ENCODE measurements at places on chromosomes 1 and 21.

GRCh38 chr21:35652872-35653271, 407.5 kb downstream of the SETD4 start:
- no peak for DNase-seq

- no peak for DNase-seq
Measured at GRCh38 chr1:165629151-165629550, 1.9 kb upstream of the MGST3 start.

GRCh38 chr21:37970548-37970947, 54.3 kb upstream of the KCNJ6 start:
- no peak for DNase-seq

DNA sequence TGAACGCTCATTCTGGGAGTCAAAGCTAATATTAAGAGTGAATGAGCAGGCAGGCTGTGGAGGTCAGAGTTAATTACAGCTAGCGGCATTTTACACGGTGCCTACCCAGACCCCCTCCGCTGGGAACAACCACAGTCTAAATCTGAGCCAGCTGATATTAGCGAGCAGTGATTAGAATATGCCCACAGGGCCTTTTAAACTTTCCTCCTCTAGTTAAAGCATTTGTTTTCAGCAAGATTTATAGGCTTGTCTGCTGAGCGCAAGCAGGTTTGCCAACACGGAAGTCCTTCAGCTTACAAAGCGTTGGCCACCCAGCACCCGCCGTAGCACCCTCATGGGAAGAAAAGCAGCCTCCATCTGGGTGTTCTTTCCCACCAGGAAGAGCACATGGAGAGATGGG, 72.1 kb downstream of the LMX1A start:
- no peak for DNase-seq

GRCh38 chr1:100107696-100108095, 25.0 kb downstream of the SASS6 start:
- no peak for DNase-seq

GRCh38 chr1:217614200-217614712, 16.6 kb downstream of the GPATCH2 start:
- no peak for DNase-seq

- DNase-seq = no peak
Measured at GRCh38 chr1:1365875-1366698, 7.7 kb upstream of the MXRA8 start.

DNA sequence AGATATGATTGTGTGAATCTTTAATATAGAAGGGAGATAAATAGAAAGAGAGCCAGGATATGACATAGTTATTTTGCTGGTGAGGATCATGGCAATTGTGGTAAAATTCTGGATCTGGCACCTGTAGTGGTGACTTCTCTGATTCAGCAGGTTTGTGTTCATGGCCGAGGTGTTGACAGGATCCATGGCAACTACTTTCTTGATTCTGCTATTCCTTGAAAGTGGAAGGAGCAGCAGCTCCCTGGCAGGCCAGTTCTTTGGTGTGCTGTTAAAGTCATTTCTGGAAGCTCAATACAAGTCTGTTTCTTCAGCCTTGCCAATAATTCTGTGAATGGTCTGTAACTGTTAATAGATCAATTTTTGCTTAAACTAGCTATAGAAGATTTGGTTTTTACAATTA, 33.4 kb downstream of the RGS4 start:
- no peak for DNase-seq

DNA sequence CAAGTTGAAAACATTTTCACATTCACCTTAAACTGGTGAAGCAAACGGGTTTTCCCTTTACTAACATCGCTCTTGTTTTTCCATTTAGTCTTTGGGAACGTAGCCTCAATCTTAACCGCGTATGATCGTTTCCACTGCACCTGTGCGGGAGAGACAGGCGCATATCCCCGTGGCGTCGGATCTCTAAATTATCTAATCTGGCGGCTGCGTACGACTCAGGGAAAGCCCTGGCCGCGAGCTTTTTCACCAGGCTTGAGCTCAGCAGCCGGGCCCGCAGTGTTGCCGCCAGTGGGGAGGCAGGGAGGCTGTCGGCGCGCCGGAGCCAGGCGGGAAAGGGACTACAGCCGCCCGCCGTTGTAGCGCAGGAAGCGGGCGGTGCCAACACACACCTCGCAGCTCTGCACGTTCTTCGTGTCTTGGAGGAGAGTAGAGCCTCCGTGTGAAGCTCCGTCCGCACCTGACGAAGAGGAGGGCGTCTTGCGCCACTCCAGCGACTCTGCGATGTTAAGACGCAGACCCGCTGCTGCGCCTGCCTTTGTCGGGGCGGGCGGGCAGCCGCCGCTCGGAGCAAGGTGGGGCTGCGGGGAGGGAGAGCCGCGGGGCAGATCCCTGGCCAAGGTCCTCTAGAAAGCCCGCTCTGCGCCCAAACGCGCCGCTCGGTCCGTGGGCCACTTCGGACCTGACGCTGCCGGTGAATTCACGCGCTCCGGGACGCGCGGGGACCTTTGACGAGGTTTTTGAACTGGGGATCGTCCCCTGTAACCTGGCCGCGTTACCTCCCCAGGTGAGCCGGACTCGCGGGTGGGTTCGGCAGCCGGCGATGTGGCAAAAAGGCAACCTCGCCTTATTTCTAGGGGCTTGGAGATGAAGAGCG, 18.5 kb upstream of the TBX15 start:
- DNase-seq = no peak

GRCh38 chr1:6913086-6913485, 127.8 kb downstream of the CAMTA1 start:
- DNase-seq = no peak

GRCh38 chr1:243710467-243710866, 139.6 kb downstream of the AKT3 start:
- DNase-seq = no peak

GRCh38 chr1:4396551-4396950, 257.9 kb upstream of the AJAP1 start:
- no peak for DNase-seq

DNA sequence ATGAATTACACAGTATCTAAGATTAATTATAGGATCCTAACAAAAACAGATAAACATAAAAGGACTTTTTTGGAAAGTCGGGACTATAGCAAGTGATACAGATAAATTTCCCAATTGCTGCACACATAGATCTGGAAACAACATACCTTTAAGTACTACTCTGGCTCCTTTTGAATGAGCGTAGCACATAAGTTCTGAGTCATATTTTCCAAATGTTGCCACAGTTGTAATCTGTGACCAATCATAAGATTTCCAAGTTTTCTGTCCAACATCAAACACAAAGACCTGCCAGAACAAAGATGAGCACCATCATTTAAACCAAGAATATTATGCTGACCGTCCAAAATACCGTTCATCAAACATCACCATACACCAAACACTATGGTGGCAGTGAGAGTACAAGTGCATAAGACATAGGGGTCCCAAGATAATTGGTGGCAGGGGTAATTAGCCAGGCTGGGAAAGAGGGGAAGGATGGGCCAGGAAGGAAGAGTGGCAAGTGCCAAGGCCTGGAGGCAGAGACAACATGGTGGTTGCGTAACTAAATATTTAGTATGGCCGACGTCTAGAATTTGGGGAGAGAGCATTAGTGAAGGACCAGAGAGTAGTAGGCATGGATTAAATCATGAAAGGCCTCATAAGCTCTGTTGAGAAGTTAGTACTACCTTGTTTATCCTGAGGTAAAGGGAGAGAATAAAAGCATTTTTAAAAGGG, 3.6 kb downstream of the CTBS start:
- no peak for DNase-seq

DNA sequence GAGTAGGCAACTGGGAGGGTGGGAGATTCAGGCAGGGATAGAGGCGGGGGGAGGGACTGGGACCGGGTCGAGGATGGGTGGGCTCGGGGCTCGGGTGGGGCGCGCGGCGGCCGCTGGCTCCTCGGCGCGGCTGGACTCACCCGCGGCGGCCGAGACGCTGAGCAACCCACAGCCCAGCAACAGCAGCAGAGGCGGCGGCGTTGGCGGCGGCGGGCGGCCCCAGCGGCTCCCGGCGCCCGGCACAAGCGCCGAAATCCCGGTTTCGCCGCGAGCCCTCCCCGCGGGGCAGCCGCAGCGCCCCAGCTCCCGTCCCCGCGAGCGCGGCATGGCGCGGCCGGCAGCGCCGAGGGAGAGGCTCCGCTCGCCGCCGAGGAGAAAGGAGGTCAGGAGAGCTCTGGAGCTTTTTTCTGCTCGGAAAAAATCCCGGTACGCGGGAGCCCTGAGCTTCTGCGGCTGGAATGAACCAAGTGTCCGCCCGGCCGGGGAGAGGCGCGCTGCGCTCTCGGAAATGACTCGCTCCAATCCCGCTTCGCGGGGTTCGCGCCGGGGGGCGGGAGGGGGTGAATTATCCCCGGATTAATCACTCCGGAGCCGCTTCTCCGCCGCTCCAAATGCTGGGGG, at the start of gene CSMD2:
Gene CSMD2 (minus strand): TSS at position 460 of the 621 bp plus-strand sequence. CDS start 133 bp downstream, at position 327.
- DNase-seq = no peak

DNA sequence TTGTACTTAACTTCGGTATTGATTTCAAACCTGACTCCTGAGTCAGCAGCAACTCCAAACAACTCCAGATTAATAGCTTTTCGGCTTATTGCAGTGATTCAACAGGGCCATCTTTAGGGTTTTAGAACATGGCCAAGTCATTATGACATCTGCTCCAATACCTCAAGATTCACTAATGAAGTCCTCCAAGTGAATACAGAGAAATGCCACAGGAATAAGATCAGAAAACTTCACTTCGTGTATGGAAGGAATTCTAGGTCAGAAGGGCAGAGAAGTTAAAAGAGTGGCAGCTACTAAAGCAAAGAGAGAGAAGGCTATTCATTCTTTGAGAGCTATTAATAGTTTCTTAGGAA, 7.6 kb upstream of the C1orf116 start:
- DNase-seq = no peak

DNA sequence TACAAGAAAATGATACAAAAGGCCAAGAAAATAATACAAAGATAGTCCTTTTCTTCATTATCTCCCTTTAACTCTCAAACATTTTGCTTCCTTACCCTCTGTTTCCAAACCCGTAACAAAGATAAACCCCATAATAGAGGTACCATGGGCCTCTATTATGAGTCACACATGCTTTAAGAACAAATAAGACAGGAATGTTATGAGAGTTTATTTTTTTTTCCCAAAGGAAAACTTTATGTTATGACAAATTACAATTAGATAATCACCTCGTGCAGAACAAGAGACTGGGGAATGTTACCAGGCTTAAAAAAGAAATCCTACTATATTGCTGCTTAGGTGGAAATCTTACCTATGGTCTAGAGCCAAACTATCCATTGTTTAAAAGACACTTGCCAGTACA, 272.0 kb downstream of the BRINP3 start:
- no peak for DNase-seq

DNA sequence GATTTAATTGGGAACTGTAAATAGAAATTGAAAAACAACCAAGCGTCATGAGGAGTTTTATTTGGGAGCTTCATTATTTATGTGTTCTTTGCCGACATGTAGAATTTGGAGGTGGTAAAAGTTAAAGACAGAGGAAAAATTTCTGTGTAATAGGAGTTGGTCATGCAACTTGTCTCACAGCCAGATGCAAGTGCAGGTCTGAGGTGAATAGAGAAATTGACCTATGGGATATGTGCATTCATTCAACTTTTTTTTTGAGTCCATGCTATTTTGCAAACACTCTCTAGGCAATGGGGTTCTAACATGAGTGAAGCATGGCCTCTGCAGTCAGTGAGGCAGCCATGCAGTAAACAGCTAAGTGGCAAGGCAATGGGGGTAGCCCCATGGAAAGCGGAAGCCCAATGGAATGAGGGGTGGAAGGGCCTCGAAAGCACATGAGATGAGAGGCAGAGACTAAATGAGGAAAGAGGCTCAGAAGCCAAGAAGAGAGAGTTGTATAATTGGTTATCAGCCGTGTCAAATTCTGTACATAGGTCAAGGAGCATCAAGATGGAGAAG, 56.4 kb upstream of the NRIP1 start:
- DNase-seq = no peak

GRCh38 chr21:45164124-45164511, 89.7 kb downstream of the ADARB1 start:
- DNase-seq = no peak

GRCh38 chr1:237938553-237938952, 47.8 kb upstream of the ZP4 start:
- no peak for DNase-seq

GRCh38 chr1:42035205-42035829, 116.6 kb upstream of the HIVEP3 start:
- DNase-seq = no peak

DNA sequence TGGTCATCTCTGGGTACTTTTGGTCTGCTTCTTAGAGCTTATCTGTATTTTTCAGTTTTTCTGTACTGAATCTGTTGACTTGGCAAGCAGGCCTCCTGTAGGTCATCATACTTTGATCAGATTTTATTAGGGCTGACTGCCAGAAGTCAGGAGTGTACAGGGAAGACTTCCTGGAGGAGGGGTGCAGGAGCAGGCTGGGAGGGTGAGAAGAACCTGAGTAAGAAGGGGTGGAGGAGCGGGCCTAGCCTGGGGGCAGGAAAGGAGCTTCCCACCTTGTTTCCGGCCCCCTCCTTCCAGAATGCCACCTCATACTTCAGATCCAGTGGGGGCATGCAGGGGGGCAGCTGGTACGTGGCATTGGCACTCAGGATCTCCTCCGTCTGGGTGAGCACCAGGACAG, 18.3 kb upstream of the IL22RA1 start:
- no peak for DNase-seq

- no peak for DNase-seq
Measured at GRCh38 chr1:223208164-223209076, 65.4 kb upstream of the TLR5 start.

DNA sequence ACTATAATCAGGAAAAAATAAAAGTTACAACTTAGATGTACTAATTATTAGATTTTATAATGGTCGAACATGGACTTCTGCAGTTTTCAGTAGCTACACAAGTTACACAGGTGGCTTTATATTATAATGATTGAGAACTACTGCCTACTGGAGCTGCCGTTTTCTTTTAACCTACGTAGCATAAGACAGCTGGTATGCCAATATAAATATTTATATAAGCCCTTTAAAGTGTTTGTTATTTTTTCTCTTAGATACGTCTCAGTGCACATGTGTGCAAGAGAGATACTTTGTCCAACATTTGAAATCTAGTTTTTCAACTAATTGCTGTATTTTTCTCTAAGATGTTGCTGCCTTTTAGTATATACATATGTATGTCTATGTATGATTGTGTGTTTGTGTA, 42.4 kb downstream of the PDC start:
- DNase-seq = no peak

DNA sequence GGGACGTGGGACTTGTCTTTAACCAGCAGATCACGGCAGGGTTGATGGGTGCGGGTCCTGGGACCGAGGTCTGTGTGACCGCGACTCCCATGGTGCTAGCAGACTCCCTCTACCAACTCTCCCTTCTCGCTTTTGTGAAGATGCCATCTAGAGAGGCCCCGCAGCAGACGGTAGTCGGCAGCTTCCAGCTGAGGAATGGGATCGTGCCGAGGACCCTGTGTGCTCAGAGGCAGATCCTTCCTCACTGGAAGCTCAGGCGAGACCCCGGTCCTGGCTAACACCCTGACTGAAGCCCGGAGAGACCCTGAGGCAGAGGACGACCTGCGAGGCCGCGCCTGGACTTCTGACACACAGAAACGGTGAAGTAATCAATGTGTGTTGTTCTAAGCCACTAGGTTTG, 12.5 kb upstream of the SPATC1L start:
- no peak for DNase-seq

- no peak for DNase-seq
Measured at GRCh38 chr21:22224261-22224660, 1226.1 kb downstream of the NCAM2 start.
